ENCODE measurements at places on chromosomes 1 and 21.

DNA sequence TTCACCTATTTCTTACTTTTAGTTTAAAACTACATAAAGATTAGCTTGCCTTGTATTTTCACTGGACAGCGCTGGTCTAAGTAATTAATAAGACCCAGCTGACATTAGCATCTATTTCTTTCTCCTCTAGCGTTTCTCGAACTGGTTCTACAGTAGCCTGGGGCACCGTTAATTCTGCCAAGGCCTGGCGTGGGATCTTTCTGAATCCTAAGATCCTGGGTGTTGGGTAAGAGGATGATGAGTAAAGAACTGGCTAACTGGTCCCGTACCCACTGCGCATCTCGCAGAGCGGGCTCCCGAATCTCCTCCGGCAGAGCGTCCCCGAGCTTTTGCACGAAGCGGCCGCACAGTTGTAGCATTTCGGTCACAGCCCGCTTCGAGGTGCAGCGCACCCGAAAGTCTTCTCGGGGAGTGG, 309 bp downstream of the NSL1 start:
- DNase-seq, result no peak

DNA sequence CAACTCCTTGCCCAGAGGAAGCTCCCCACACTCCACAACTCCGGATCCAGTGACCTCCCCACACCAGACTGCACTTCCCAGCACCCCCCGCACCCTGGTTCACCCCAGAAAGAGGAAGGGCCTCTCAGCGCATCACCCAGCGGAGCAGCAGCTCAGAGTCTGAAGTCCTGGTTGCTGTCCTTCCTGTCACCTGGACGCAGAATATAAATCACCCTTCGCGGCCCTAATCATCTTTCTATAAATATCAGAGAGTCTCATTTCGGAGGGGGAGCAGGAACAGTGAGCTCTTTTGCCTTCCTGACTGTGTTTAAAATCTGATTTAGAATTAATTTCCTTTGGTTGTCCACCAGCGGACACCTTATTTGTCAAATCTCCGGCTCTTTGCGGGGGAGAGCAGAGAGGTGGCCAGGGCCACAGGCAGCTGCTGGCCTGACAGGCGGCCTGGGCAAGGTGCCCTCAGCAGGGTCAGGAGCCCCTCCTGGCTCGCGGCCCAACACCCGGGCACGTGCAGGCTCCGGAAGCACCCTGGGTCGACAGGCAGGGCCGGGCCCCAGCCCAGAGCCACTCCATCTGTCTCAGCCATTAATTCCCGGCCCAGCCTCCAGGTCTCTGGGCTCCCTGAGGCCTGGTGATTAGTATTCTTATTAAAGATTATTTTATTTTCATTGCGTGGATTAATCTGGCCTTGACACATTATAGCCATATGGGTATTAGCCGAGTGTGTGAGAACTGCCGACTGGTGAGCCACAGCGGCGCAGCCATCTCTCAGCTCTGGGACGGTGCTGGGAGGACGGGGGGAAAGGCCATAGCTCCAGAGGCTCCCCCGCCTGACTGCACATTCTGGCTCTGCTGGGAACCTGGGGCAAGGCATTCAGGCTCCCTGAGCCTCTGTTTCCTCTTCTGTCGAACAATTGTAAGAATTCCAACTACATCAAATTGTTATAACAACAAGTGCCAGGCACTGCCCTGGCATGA, 19.7 kb downstream of the EPHA8 start:
- DNase-seq, result no peak

GRCh38 chr1:158646465-158646864, 40.0 kb downstream of the SPTA1 start:
- no peak for DNase-seq

- no peak for DNase-seq
These were observed 26.5 kb downstream of the OLFML2B start for GRCh38 chr1:161997152-161997551.

DNA sequence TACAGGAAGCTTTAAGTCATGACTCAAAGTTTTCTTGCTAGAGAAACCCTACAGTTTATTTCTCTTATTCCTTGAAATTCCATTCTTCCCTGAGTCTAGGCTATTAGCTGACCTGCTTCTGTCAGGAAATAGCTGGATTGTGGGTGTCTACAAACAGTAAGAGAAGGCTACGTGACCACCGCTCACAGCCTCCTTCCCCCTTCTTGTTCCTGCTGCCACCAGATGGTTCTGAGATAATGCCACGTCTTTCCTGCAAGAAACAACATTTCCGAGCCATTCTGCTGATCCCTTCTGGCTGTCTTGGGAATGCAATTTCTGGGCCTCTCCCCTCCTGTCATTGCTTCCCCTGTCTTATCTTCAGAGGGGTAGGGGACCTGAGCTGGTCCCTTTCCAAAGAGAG, 128.9 kb upstream of the SGIP1 start:
- no peak for DNase-seq

DNA sequence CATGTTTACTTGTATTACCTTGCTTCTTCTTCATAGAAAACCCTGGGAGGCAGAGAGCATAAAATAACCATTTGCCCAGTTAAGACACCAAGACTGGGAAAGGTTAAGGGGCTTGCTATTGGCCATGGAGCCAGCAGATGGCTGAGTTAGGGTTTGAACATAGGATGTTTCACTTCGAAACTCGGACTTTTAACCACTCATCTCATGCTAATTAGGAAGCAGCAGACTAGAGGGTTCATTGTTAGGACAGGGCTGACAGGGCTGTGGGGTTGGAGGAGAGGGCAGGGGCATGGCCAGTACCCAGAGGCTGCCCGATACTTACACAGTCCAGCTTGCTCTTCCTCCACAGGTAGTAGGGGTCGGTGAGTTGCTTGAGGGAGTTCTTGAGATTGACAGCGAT, 17.0 kb downstream of the SLC26A9 start:
- DNase-seq, result no peak

- no peak for DNase-seq
These were observed 78.1 kb upstream of the CSF3R start for GRCh38 chr1:36560621-36561360.

- no peak for DNase-seq
These were observed 46.0 kb downstream of the KCNK2 start for GRCh38 chr1:215128504-215128903.

- DNase-seq, result no peak
These were observed 7.1 kb downstream of the CD101 start for GRCh38 chr1:117008656-117009055.

DNA sequence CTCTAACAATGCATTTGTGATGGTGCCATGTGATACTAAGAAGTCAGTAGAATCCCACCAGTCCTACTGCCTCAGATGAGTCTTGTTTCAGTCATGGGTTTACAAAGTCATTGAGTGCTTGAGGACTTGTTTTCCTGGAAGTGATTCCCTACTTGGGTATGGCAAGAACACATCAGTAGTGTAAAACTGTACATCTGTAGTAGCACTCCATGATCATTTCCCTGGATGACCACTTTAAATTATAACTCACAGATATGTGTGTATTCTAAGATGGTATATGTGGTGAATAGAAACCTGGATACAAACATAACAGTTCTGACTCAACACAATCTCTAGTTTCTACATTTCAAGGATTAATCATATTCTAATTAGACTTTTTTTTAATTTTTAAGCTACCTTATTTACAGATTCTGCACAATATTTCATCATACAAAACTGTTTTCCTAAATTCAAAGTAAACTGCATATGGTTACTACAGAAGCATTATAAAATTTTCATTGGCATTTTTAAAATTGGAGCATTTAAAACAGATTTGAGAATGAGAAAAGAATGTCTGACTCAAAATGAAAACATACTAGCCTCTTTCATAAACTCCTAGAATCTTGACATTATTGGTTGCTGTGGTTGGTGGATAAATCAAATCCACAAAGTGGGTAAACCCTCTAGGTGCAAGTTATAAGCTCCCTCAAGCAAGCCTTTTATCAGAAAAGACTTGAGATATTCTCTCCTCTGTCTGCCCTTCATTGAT, 6.8 kb upstream of the PSMG1 start:
- no peak for DNase-seq

- no peak for DNase-seq
These were observed 150.4 kb downstream of the ADGRL4 start for GRCh38 chr1:78856096-78856495.

DNA sequence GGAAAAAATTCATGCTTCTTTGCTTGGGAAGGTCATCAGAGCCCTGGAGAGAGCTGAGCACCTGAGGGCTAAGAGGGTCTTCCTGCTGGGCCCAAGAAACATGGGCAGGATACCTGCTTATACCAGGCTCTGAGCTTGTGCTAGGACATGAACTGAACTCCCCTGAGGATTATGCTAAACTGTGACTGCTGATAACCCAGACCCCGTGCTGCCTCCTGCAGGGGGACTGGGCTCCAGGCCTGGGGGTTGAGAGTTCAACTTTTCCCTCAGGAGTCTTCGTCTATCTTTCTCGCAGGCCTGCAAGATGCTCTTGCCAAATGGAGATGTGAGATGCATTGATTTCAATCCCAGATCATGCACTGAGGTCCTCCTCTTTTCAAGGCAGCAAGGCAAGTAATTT, 368.5 kb downstream of the HHAT start:
- no peak for DNase-seq

DNA sequence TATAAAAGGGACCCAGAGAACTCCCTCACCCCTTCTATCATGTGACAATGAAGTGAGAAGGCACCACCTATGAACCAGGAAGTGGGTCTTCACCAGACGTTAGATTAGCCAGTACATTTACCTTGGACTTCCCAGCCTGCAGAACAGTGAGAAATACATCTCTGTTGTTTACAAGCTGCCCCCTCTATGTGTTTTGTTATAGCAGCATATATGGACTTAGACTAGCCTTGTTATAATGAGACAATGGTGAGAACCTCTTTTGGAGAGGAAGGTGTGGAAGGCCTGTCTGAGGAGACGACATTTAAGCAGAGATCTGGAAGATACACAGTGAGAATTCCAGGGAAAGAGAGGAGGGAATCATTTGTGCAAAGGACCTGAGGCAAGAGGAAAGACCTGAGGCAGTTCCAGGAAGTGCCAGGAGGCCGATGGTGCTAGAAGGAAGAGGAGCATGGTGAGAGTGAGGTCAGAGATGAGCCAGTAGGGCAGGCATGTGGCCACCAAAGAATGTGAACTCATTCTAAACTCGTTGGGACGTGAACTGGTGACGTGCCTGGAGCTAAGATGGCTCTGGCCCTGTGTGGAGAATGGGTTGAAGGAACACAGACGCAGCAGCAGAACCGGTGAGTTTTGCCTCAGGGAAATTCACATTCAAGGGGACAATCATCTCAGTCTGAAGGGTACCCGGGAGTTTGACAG, 98.9 kb upstream of the IRF2BP2 start:
- DNase-seq, result no peak

- no peak for DNase-seq
These were observed 16.3 kb downstream of the L1TD1 start for GRCh38 chr1:62210960-62211359.

- no peak for DNase-seq
These were observed 3879.7 kb downstream of the SRGAP2C start for GRCh38 chr1:125064481-125064880.

DNA sequence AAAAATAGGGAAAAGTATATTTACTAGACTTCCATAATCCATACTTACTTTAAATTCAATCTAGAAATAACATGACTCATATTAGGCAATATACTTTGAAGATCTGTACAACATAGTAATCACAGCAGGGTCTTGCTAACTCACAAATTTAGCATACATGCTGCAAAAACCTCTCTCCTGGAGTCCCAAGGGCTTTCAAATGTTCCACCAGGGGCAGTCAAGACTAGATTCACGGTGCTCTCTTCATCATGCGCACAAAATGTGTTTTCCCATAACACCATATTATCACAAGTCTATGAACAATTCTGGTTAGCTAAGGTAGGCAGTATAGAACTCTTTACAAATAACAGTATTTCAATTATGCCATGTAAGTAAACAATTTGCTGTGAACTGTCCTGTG, 45.8 kb downstream of the SSX2IP start:
- no peak for DNase-seq

- no peak for DNase-seq
These were observed 453.1 kb upstream of the ZP4 start for GRCh38 chr1:238343852-238344251.

DNA sequence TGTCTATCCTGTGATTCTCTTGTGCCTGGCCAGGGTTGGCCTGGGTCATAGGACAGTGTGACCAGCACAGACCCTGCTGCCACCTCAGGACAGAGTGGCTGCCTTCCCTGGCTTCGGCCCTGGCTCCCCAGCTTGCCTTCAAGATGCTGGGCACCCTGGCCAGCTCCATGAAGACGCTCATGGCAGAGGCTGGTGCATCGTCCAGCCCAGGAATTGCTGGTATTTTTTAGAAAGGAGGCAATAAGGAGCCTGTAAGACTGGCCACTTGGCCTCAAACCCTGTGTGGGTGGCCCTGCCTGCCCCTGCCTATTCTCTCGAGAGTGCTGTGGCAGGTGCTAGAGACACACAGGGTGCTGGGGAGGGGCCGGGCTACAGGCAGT, 70.4 kb upstream of the ACTRT2 start:
- DNase-seq, result no peak

DNA sequence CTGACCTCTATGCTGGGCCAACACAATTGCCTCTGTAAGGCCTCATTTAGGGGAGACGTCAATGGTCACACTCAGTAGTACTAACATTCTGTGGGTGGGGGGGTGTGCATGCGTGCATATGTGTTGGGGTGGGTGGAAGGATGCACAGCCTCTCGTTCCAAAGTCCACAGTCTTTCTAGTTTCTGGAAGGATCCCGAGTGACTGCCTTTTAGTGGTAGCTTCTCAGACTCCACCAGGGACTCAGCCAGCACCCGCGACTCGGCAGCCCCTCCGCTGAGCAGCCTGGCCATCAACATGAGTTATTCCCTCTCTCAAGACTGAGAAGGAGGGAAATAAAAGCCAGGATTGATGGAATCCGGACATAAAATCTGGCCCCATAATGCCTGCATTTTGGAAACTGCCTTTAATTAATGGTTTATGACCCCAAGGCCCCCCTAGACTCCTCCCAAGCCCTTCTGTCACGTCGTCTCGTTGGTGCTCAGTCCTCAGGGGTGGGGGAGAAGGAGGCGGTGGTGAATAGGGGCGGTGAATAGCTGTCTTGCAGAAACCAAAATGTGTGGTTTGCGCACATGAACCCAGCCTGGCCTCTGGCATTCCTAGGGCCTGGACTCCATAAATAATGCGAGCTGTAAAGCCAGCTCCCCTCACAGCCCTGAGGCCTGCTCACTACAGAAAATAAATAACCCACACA, 65.1 kb upstream of the TMEM51 start:
- DNase-seq, result no peak

DNA sequence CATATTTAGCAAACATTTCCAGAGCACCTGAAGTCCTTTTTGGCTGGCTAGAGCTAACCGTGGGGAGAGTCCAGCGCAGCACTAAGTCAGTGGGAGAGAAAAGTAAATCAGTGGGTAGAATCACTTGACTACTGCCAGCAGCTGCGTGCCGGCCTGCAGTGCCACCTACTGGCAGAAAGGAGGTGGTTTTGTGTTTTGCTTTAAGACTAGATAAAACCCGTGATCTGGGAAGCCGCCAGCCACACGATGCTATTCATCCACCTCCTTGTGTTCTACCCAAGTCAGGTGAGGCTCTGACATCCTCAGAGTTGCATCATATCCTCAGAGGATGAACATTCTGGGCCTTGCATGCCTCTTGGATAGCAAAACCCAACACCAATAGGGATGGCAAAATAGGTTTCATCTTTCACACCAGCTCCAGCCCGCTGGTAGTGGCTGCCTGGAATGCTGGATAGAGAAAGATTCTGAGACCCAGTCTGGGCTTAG, 14.1 kb upstream of the HEYL start:
- DNase-seq, result peak; percentile 72

- no peak for DNase-seq
These were observed 610.6 kb downstream of the KIF26B start for GRCh38 chr1:245765230-245766000.

- no peak for DNase-seq
These were observed 399.9 kb upstream of the ADAMTS5 start for GRCh38 chr21:27366646-27367235.

- no peak for DNase-seq
These were observed 57.7 kb upstream of the ACTL8 start for GRCh38 chr1:17697458-17697857.
